T follicular helper cell (primary cell): ENCODE measurements at places on chromosomes 13 and 19.

- no peak for DNase-seq
These were observed 354.9 kb downstream of the FOXO1 start for GRCh38 chr13:40311356-40312101.

DNA sequence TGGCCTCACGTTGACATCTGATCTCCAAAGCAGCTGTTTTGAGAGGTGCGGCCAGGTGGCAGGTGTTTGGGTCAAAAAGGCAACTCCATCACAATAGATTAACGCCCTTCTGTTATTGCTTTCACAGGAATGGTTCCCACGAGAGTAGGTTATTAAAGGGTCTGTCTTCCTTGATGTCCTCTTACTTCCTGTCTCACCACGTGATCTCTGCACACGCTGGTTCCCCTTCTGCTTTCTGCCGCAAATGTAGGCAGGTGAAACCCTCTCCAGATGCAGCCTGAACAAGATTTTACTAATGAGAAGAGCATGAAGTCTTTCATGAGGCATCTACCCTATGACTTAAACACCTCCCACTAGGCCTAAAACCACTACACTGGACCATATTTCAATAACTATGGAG is 22.8 kb upstream of the ZNF564 start:
- DNase-seq, result no peak

- DNase-seq, result no peak
These were observed 37.5 kb downstream of the PPP2R1A start for GRCh38 chr19:52227196-52227940.

GRCh38 chr13:85497652-85498051 is 301.6 kb downstream of the SLITRK6 start:
- no peak for DNase-seq

- no peak for DNase-seq
These were observed 388.6 kb downstream of the DCT start for GRCh38 chr13:94090773-94091480.

DNA sequence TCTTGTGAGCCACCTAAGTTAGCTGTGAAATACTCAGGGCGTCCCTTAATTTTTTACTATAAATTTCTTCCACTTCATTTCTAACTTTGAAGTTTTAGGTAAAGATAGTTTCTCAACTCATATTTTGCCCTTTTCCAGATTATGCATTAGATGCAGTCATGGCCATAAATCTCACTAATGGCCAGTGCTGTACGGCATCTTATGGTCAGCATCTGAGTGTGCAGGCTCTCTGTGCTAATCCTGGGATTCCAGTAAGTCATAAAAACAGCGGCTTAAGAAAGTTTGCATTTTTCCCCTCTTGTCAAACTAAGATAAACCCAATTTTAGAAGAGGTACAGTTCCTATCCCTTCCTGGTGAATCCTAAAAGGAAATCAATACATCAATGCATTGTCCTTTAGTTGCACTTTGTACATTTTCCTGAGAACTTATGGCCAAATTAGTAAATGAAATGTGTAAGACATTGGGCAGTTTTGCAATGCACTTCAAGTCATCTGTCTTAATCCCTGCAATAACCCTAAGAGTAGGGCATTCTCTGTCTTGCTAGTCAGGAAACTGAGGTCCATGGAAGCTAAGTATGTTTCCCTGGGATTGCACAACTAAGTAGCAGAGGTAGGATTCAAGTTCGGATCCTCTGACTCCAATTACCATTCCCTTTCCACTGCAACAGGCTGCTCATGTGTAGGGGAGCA is 146.2 kb downstream of the DCT start:
- no peak for DNase-seq

DNA sequence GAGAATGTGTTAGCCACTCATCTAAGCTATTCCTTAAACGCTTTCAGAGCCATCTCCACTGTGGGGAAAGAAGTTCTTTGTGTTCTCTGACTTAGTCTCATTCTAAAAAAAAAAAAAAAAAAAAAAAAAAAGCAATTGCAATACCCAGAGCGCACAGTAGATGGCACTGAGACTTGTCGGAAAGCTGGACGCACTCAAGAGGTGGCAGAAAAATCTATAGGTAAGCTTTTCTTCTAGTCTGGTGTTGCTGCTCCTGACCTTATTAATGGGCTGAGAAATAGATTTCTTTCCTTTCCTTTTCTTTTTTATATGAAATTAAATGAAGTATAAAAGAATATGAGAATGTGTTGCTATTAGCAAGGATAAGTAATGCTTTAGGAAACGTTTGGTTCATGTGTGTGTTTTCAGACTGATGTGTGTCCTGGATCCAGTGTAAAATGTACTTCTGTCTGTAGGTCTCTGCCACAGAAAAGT is 4.7 kb upstream of the GJB2 start:
- DNase-seq, result no peak

GRCh38 chr19:1070576-1070930 is 3.6 kb downstream of the ARHGAP45 start:
- DNase-seq, result no peak

DNA sequence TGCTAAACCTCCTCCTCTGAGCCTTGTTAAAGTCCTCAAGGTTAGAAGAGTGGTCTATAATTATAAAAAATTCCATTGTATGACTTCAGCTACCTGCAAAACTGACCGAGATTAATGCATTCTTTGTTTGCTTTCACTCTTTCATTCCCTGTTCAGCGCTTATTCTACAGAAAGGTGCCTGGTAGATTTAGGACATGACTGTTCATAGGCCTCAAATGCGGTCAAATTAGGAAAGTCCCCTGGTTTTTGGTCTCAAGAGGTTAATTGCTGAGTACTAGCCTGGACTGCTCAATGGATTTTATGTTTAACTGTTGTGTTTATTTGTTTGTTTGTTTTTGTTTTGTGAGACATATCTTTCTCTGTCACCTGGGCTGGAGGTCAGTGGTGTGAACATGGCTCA is 35.4 kb downstream of the KL start:
- no peak for DNase-seq

DNA sequence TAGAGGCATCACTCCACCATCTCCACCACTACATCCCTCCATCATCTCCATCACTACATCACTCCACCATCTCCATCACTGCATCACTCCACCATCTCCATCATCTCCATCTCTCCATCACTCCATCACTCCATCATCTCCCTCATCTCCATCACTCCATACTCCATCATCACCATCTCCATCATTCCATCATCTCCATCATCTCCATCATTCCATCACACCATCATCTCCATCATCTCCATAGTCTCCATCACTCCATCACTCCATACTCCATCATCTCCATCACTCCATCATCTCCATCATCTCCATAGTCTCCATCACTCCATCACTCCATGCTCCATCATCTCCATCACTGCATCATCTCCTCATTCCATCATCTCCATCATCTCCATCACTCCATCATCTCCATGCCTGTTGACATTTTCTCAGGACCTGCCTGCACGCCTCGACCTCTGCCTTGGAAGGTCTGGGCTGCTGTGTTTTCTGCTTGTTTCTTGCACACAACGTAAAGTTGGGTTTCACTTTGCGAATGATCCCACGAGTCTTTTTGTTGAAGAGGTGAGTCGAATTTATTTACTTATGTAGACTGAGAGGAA is 21.2 kb upstream of the RASA3 start:
- no peak for DNase-seq

DNA sequence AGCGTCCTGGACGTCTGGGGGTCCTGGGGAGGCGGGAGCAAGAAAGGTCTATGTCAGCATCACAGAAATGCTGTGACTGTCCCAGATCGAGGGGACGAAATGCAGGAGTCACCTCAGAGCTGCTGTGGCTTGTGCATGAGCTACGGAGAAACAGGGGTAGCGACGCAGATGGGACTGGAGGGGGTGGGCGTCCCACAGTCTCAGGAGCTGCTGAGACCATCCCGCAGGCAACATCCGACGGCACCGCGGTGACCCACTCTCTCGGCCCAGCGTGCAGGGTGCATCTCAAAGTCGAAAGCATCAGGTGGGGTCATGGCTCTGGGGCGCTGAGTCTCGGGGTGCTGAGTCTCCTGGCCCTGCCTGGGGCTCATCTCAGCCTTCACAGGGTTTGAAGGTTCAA is 37.4 kb upstream of the C13orf46 start:
- no peak for DNase-seq

- no peak for DNase-seq
These were observed 11.2 kb downstream of the PPP6R1 start for GRCh38 chr19:55247621-55248099.

DNA sequence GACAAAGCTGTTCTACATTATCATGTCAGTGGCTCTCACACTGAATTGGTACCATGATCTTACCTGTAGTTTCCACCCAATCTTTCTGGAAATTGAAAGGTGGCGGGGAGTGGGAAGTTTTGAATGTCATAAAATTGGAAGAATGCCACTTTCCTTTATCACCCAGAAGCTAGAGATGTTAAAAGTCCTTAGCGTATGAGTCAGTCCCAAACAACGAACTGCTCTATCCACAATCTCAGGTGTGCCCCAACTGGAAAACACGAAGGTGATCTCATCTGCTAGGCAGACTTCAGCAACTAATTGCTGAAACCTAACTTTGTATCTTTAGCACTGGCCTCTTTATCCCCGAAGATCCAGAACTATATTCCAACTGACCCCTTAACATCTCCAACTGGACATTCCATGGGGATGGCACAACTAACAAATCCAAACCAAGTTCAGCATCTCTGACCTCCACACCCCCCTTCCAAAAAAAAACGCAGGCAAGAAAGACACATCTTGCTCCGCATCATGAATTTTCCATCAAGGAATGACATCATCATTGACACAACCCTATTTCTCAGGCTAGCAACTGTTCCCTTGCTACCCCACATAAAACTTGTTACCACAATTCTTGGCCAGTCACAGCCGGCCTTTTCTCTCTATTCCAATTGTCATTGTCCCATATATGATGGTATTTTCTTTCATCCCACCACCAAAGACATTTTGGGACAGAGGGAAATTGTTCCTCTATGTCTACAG is 175.4 kb downstream of the KLF12 start:
- DNase-seq, result no peak

- DNase-seq, result no peak
These were observed 1.8 kb downstream of the APBA3 start for GRCh38 chr19:3759482-3760254.

DNA sequence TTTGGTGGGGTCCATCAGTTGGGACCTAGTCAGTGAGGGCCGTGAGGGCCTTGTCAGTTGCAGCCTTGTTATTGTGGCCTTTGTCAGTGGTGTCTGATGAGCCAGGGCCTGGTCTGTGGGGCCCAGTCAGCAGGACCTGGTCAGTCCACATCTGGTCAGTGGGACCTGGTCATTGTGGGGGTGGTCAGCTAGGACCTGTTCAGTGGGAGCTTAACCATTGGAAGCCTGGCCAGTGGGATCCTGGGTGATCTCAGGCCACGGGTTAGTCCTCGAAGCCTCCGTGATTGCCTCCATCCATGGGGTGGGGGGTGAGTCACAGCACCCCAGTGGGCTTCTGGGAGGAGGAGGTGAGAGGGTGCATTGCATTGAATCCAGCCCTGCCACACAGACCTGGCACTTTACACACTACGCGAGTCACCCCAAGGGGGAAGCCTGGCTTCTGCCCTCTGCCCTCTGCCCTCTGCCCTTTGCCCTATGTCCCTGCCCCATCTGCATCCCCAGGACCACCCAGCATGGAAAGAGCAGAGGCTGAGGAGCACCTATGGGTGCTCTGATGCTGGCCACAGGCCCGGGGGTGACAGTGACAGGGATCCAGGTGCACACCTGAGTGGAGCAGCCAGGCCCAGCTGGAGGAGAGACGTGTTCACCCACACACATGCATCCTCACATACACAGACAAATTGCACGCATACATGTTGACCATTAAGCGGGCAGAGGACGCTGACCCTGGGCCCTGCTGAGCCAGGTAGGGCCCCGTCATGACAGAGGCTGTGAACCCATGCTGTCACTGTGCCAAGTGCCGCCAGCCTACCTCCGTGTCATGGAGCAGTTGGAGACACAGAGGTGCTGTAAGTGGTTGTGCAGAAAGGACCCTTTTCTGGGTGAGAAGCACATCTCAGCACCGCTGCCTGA is 59.8 kb upstream of the TPM4 start:
- no peak for DNase-seq

- no peak for DNase-seq
These were observed 145.2 kb upstream of the VSTM2B start for GRCh38 chr19:29380581-29380980.

GRCh38 chr13:45826731-45827130 is 24.8 kb downstream of the SIAH3 start:
- no peak for DNase-seq

GRCh38 chr19:53978975-53979801 is 12.2 kb upstream of the CACNG6 start:
- DNase-seq, result no peak
